ENCODE measurements at places on chromosomes 3 and 15. TPM values are rescaled to one million over a fixed set of nuclear protein-coding genes. Genes with fewer than 3 reads are reported as not detected.

Gene CD276
- total RNA-seq, result 1.6 TPM

Gene CFAP44
- 3.3 TPM for total RNA-seq

Gene WDR49
- total RNA-seq, result not detected

Gene CCRL2
- 5.4 TPM for total RNA-seq

Gene CCDC9B
- total RNA-seq, result 2.0 TPM

Gene MAN2A2
- total RNA-seq, result 133 TPM

Gene LRRC31
- not detected for total RNA-seq

Gene LRRC2
- 0.35 TPM for total RNA-seq

- H3K4me1 ChIP-seq, result no peaks in the 10 kb centered on the region
- no peak overlapping the region for H3K27ac ChIP-seq
- no peak for DNase-seq
- H3K27me3 ChIP-seq, result no peaks in the 10 kb centered on the region
- H3K36me3 ChIP-seq, result no peaks in the 10 kb centered on the region
These were observed 642.3 kb downstream of the RBMS3 start for GRCh38 chr3:29922992-29923746.

DNA sequence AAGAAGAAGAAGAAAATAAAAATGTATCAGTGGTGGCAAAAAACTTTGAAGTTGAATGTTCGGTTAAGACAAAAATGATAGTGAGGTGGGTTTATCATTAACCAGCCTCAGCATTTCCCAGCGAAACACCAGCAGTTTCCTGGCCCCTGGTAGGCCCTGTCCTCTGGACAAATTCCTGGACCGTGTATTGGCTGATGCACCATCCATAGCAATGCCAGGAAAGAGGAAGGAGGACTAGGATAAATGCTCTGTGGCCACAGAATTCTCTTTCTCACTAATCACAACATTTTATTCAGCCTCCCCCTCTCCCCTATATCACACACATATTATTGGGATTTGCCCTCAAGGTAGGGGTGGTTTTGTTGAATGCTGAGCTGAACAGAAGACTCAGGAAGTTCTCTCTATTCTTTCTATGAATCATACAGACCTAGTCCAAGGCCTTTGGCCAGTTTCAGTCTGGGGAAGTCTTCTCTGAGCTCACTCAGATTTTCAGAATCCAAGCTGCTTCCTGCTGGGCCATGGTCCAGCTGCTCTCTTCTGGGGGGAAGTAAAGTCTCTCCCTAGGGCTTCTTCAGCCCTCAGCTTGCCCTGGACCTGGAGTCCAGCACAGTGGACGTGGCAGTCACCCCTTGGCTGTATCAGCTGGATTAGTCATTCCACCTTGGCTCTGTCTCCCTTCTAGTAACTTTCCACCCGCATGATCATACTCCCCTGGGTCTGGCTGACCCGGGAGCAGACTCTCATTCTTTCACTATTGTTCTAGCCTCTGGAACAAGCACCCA, 27.6 kb downstream of the SLC28A1 start:
- H3K4me1 ChIP-seq, result peaks cover 26% of the 10 kb centered on the region
- DNase-seq, result no peak
- no peaks in the 10 kb centered on the region for H3K36me3 ChIP-seq
- H3K4me3 ChIP-seq, result no peak overlapping the region

DNA sequence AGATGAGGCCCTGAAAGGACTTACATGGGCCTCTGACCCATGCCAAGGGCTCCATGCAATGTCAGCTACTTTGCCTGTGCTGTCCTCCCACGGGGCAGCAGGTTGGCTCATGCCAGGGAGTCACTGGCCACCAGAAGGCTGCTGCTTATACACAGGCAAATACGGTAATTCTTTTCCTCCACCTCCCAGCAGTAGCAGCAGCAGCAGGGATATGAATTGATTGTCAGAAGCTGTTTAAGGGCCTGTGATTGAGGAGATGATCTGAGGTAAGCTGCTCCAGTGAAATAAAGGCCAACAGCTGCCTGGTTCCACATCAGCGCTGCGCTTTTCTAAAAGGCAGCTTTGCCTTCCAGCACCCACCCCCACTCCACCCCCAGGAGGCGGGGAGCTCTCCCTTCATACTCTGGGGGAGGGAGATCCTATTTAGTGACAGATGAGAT, 250.5 kb downstream of the SHQ1 start:
- no peak overlapping the region for H3K27ac ChIP-seq
- H3K36me3 ChIP-seq, result no peaks in the 10 kb centered on the region
- no peak overlapping the region for H3K4me3 ChIP-seq
- no peak for DNase-seq

GRCh38 chr15:62636823-62637573, 405.5 kb upstream of the TPM1 start:
- no peaks in the 10 kb centered on the region for H3K36me3 ChIP-seq
- H3K27ac ChIP-seq, result no peak overlapping the region
- H3K4me3 ChIP-seq, result no peak overlapping the region

DNA sequence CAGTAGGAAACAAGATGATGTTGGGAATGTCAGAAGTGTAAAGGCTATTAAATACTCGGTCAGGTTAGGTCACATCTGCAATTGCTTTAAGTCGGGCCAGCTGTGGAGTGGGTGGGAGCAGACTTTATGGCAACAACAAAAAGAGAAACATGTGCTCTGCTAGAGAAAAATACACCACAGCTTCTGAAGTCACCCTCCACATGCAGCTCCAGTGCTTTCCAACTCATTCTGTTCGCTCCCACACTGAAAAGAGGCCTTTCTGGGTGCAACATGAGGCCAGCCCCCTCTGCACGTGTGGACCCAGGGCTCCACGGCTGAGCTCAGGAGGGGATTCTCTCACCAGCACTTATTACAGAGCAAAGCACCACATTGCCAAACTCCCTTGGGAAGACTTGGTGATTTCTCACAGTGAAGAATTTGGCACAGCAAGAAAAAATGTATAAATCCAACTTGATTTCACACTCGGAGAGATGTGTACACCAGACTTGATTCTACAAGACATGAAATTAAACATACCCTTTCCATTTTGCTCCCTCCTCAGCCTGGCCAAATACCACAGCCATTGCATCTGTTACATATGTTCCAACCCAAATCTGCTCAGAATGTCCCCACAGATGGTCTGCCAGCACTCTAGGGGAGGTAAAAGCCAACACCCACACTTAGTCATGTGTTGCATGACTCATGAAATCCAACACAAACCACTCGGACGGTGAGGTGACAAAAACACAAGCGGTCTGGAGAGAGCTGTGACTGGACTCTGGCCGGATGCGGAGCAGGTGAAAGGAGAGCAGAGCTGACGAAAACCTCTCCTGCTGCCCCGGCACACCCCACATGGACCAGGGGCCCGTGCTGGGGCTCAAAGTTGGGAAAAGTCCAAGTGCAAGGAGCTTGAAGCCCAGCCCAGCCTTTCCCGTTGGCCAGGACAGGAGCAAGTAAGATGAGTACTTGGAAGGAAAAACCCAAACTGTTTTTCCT, 74.6 kb downstream of the ITGB5 start:
- peaks cover 24% of the 10 kb centered on the region for H3K27me3 ChIP-seq
- H3K4me1 ChIP-seq, result no peaks in the 10 kb centered on the region
- H3K36me3 ChIP-seq, result no peaks in the 10 kb centered on the region

DNA sequence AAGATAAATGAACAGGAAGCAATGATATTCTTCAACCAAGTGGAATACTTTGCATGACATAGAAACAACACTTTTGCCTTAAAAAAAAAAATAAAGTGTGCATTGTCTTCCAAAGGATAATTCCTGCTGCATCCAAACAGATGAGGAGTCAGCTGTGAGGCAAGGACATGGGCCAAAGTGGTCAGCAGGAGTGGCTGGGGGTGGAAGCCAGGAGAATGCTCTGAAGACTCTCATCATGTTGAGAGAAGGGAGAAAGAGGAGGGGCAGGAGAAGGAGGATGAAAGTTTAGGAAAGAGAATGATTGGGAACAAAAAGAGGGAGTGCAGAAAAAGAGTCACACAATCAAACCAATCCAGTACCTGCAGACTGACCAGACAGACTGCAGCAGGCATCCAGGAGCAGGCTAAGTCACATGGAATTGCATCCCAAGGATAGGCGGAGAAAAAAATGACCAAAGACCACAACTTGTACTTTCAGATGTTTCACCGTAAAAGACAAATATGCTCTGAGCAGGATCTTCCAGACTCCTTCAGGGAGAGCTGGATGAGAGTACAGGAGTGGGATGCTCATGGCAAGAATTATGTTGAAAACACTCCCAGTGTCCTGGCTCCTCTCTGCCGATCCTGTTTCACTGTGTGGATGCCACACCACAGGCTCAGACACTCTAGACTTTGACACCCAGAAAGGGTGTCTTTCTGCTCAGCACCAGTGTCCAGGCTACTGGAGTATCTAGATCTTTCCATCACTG, 11.9 kb downstream of the ABI3BP start:
- no peaks in the 10 kb centered on the region for H3K36me3 ChIP-seq
- DNase-seq, result no peak
- no peak overlapping the region for H3K4me3 ChIP-seq
- H3K27ac ChIP-seq, result no peak overlapping the region
- no peaks in the 10 kb centered on the region for H3K4me1 ChIP-seq

DNA sequence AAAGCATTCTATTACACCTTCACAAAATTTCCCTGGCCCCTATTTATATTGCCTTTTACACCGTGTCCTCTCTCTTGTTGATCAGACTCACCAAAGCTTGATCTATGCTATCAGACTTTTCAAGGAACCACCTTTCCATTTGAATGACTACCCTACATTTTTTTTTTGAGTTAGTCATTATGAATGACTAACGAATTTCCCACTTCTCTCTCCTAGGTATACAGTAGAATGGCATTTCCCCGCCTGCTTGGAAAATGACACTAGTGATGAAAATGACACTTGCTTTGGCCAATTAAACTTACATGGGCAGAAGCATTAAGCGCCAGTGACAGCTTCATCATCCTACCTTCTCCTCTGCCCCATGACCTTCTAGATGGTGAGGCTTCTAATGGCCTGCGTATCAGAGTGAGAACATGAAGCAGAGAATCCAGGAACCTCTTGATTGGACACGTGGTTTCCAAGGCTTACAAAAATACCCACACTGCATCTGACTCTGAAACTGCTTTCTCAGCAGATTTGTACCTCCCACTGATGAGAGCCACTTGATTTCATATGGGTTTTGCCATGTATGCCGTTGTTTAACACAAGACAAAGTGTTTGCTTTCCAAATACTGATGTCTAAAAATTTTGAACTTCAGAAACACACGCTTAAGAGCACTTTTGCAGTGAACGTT, 370.5 kb downstream of the CTNNB1 start:
- H3K27me3 ChIP-seq, result no peaks in the 10 kb centered on the region
- no peaks in the 10 kb centered on the region for H3K36me3 ChIP-seq
- no peak for DNase-seq

- peak within 1 kb of the TSS; percentile 95 for H3K27ac ChIP-seq
- H3K27me3 ChIP-seq, result no peaks in the 10 kb centered on the region
- peaks cover 43% of the 10 kb centered on the region for H3K36me3 ChIP-seq
These were observed at the start of gene RPS17 for GRCh38 chr15:82540055-82540983. Gene RPS17 (minus strand): TSS chr15:82540457. CDS start chr15:82540428, 29 bp downstream.

DNA sequence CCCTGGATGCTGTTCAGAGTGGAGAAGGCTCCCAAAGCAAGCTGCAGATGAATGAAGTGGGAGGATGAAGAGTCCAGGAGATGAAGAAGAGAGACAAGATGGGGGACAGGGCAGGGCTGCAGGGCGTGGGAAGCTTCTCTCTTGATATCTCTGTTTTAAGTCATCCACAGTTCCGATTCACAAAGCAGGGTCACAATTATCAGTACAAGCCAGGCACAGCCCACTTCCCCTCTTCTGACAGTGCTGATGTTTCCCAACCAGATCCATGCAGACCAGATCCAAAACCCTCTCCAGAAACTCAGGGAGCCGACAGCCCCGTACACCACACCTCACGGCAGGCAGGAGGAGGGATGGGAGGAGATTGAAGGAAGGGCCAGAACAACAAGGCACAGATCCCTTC, 31.1 kb downstream of the NTRK3 start:
- H3K36me3 ChIP-seq, result no peaks in the 10 kb centered on the region
- peaks cover 6% of the 10 kb centered on the region for H3K27me3 ChIP-seq
- no peak for DNase-seq

DNA sequence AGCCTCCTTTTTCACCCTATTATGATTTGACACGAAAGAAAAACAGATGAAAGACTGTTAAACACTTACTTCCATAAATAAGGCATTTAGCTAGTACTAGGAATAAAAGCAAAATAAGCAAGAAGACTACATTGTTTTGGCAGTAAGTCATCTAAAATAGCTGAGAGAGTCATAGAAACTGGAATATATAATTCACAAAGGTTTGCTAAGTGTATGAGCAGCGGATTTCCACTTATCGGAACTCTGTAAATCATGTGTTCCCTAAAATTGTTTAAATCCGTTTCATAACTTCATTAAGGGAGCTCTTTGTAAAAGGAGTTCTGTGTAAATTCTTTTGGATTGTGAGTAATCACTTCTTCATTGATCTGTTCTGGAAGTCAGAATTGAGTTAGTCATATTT, 202.5 kb upstream of the CBLB start:
- peaks cover 12% of the 10 kb centered on the region for H3K4me1 ChIP-seq
- no peak overlapping the region for H3K27ac ChIP-seq
- no peak for DNase-seq
- H3K27me3 ChIP-seq, result no peaks in the 10 kb centered on the region

- H3K4me1 ChIP-seq, result peaks cover 1% of the 10 kb centered on the region
- no peak overlapping the region for H3K4me3 ChIP-seq
- peaks cover 15% of the 10 kb centered on the region for H3K27me3 ChIP-seq
- DNase-seq, result no peak
These were observed 28.9 kb upstream of the ACP3 start for GRCh38 chr3:132288357-132288756.

GRCh38 chr3:9553948-9554513, 409 bp upstream of the LHFPL4 start:
- no peak overlapping the region for H3K27ac ChIP-seq
- peaks cover 2% of the 10 kb centered on the region for H3K4me1 ChIP-seq
- H3K4me3 ChIP-seq, result no peak overlapping the region
- H3K27me3 ChIP-seq, result peaks cover 40% of the 10 kb centered on the region

GRCh38 chr15:93298901-93299300, 209.9 kb upstream of the RGMA start:
- H3K4me1 ChIP-seq, result no peaks in the 10 kb centered on the region
- H3K27me3 ChIP-seq, result peaks cover 3% of the 10 kb centered on the region
- no peaks in the 10 kb centered on the region for H3K36me3 ChIP-seq
- no peak overlapping the region for H3K4me3 ChIP-seq
- H3K27ac ChIP-seq, result no peak overlapping the region

- peaks cover 26% of the 10 kb centered on the region for H3K36me3 ChIP-seq
- DNase-seq, result no peak
- no peak overlapping the region for H3K27ac ChIP-seq
- no peak overlapping the region for H3K4me3 ChIP-seq
- H3K27me3 ChIP-seq, result no peaks in the 10 kb centered on the region
These were observed 8.0 kb upstream of the GSK3B start for GRCh38 chr3:120102232-120102631.

- no peak overlapping the region for H3K27ac ChIP-seq
- H3K4me1 ChIP-seq, result peaks cover 23% of the 10 kb centered on the region
- no peak overlapping the region for H3K4me3 ChIP-seq
- H3K27me3 ChIP-seq, result no peaks in the 10 kb centered on the region
These were observed 84.5 kb downstream of the TRAK1 start for GRCh38 chr3:42175386-42176240.

Measured in activated CD4-positive, alpha-beta memory T cell treated with anti-CD3 and anti-CD28 coated beads, Interleukin-2, amount 10 ng/mL, durations not matched to agents 7 days and 5 days (primary cell).